ENCODE measurements at places on chromosomes 7 and 10.

- no peak for DNase-seq
Measured at GRCh38 chr10:74058658-74059057, 60.7 kb downstream of the VCL start.

GRCh38 chr10:116800286-116800929 lies 48.9 kb upstream of the ENO4 start:
- no peak for DNase-seq

- DNase-seq: no peak
Measured at GRCh38 chr10:117754770-117755658, 212.5 kb downstream of the EMX2 start.

GRCh38 chr10:70147259-70147625 lies 742 bp upstream of the TYSND1 start:
- DNase-seq: no peak

DNA sequence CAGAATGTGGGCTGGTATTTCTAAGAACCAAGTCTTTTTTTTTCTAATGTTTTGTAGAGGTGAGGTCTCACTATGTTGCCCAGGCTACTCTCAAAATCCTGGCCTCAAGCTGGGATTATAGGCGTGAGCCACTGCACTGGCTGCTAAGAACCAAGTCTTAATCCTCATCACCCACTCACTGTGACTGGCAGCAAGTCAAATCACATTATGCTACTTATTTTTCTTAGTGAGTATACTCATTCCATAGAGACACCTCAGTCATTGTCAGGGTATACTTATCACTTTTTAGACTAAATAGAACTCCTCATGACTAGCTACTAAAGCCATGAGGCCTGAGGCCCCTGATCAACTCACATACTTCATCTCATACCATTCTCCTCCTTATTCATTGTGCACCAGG lies 116.1 kb downstream of the STRA8 start:
- peak; percentile 4 for DNase-seq

GRCh38 chr10:27959093-27959715 lies 39.7 kb downstream of the ODAD2 start:
- DNase-seq: no peak

- DNase-seq: no peak
Measured at GRCh38 chr10:72738486-72738885, 46.5 kb downstream of the MCU start.

- peak; percentile 39 for DNase-seq
Measured at GRCh38 chr7:33196221-33196620, 66.9 kb downstream of the BBS9 start.

DNA sequence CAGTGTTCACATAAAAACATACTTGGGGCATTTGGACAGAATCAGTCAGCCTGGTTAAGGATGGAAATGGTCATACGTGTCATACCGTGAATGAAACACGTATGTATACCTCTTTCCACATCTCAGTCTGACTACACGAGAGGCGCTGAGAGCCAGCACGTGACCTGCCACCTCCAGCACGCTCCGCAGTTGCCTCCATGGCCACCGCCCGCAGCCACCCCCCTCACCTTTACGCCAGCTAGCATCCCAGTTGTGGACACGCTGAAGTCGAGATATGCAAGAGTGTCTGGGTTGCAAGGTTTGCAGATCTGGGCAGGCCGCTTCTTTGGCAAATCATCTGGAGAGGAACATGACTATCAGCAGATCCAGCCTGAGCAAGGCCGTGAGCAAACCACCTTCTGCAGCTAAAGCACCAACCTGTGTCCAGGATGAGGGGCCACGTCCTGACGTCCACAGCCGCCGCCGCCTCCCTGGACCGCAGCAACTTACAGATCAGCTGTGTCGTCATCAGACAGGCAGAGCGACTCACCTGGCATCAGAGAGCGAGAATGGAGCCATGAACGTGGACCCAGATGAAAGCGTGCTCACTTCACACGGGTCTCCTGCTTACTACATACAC lies 209.4 kb downstream of the ZMYND11 start:
- DNase-seq: no peak

GRCh38 chr7:41954976-41955375 lies 252.1 kb upstream of the INHBA start:
- DNase-seq: no peak

DNA sequence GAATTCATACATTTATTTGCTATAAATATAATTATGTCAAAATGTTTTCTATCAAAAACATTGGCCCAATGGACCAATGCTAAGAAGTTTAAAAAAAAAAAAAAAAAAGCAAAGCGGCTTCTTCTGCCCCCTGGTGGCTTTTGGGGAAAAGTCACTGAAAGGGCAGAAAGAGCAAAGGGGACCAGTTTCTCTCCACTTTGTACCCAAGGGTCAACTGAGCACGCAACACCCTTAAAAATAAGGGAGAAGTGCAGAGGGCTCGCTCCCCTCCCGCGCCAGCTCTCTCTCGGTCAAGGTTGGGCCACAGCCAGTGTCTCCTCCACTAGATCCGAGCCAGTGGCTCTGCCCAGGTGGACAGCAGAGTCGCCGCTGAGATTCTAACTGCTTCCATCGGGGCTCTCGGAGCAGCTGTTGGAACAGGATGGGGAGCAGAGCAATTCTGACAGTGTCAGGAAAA lies 136.4 kb upstream of the FGFR2 start:
- DNase-seq: no peak

- DNase-seq: no peak
Measured at GRCh38 chr7:144735505-144736276, 100.2 kb downstream of the TPK1 start.

DNA sequence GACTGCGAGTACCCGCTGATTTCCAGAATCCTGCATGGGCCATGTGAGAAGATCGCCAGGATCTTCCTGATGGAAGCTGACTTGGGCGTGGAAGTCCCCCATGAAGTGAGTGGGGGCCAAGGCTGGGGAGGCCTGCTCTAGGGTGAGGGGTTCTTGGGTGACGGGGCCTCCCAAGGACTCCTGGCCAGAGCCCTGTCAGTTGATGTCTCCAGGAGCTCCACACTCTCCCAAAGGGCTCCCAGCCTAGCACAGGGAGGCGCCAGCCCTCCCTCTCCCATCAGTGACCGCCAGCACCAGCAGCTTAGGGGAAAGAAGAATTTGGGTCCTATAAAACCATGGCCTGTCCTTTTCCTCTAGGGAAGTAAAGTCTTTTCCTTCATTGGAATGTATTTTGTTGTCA lies 9.8 kb upstream of the ZNF22 start:
- DNase-seq: no peak

GRCh38 chr10:31855033-31855432 lies 73.6 kb downstream of the ARHGAP12 start:
- no peak for DNase-seq

DNA sequence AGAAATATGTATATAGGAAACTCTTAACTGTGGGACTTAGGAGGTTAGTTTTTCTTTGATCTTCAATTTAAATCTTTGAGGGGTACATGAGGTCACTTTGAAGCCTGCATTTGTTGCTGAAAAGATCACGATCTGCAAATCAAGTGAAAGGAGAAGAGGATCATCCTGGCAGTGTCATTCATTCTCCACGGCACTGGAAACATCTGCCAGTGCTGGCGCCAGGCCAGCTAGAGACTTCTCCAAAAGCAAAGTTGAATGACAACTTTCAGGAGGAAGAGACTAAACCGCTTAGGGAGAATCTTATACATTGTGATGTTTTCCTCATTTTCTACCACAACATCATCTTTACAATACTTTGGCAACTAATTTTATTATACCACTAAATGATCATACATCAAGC lies 42.5 kb downstream of the MRC1 start:
- DNase-seq: no peak

DNA sequence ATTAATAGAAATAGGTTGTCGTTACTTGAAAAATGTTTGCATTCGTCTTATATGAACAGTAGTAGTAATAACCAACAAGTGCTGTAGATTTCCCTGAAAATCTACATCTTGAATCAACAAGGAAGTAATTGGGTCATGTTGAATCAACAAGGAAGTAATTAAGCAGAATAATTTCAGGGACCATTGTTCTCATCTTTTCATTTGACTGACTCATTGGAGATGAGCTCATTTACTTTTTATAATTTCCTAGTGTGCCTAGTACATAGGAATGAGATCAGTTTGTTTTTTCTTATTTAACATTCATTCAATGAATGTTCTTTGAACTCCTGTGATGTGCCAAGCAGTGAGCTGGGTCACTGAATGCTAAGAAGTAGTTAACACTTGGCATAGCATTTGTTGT lies 8.2 kb downstream of the CLDN12 start:
- peak; percentile 17 for DNase-seq
